GM19239 (cell line): ENCODE measurements at places on chromosomes 2 and 18.

- DNase-seq, result no peak
Measured at GRCh38 chr2:128832946-128833663, 514.4 kb upstream of the HS6ST1 start.

GRCh38 chr2:235183786-235184185 lies 232.0 kb downstream of the SH3BP4 start:
- no peak for DNase-seq

DNA sequence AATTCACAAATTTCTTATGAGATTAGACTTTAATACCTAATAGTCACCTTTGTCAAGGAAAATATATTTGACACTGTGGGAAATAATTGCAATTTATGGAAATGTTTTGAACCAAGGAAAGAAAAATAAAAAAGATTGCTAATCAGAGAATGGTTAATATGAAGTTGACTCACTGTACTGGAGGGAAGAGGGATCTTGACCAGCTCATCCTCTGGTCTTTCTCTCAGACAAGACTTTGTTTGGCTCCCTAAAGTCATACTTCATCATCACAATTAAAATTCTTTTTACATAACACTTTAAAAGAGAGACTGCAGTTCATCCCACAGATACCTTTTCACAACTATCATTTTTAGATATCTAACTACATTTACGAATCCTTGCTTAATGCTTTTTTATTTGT lies 538.5 kb upstream of the ZEB2 start:
- DNase-seq, result no peak

- no peak for DNase-seq
Measured at GRCh38 chr2:38581193-38582147, 21.3 kb downstream of the HNRNPLL start.

DNA sequence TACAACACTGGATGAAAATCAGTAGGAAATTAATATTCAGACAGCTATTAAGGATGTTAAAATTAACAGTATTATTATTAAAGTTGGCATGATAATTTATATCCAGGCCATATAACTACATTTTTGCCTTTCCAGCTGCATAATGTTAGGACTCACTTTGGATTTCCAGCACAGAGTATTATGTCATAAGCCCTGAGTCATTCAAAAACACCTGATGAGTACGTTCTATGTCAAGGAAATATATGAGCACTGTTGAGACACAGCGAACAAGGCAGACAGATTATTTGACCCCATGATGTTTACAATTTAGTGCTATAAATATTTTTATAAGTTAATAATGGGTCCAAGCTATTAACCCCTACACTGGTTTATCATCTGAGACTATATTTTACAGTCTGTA lies 59.8 kb upstream of the RIT2 start:
- DNase-seq, result no peak

- no peak for DNase-seq
Measured at GRCh38 chr2:58098254-58099095, 51.9 kb downstream of the VRK2 start.

- DNase-seq, result no peak
Measured at GRCh38 chr2:146541896-146542295, 1302.9 kb upstream of the ACVR2A start.

DNA sequence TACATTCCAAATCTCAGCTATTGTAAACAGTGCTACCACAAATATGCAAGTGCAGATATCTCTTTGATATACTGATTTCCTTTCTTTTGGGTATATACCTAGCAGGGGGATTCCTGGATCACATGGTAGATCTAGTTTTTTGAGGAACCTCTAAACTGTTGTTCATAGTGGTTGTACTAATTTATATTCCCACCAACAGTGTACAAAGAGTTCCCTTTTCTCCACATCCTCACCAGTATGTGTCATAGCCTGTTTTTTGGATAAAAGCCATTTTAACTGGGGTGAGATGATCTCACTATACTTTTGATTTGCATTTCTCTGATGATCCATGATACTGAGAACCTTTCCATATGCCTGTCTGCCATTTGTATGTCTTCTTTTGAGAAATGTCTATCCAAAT lies 6.3 kb upstream of the CCNT2 start:
- no peak for DNase-seq

- no peak for DNase-seq
Measured at GRCh38 chr2:46167924-46168323, 129.3 kb upstream of the EPAS1 start.

DNA sequence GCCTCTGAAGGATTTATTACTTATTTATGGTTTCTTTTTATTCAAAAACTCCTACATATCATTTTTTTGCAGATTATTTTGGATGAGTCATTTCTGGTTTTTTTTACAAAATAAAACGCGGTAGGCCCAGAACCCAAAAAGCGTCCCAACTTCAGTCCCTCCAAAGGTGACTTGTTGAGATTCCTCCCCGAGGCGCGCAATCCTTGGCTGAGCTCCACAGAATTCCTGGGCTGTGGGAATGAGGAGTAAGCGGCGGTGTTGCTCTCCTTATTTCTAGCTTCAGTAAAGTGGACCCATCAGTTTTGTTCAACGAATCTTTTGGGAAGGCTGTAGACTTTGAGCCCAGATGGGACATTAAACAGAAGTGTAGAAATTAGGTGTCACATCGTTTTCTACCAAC lies 67.0 kb upstream of the RMP24 start:
- no peak for DNase-seq
